Left lobe of liver (tissue), 2 donors: ENCODE measurements at places on chromosomes 4 and X. TPM values are rescaled to one million over a fixed set of nuclear protein-coding genes. Genes with fewer than 3 reads are reported as not detected.

DNA sequence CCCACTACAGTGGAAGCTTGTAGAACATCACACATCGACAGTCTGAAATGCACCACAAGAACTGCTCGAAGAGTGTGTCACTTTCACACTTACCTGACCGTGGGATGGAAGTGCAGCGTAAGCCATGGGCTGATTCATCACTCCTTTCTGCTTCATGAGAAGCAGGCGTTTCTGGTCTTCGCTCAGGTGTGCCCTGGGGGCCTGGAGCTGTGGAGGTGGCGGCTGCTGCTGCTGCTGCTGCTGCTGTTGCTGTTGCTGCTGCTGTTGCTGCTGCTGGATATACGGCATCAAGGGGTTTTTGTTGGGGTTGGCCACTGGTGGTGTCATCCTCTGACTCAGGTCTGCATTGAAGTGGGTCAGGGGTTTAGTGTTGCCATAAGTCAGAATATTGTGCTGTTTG, 223.6 kb downstream of the MGST2 start:
- no peak for DNase-seq

DNA sequence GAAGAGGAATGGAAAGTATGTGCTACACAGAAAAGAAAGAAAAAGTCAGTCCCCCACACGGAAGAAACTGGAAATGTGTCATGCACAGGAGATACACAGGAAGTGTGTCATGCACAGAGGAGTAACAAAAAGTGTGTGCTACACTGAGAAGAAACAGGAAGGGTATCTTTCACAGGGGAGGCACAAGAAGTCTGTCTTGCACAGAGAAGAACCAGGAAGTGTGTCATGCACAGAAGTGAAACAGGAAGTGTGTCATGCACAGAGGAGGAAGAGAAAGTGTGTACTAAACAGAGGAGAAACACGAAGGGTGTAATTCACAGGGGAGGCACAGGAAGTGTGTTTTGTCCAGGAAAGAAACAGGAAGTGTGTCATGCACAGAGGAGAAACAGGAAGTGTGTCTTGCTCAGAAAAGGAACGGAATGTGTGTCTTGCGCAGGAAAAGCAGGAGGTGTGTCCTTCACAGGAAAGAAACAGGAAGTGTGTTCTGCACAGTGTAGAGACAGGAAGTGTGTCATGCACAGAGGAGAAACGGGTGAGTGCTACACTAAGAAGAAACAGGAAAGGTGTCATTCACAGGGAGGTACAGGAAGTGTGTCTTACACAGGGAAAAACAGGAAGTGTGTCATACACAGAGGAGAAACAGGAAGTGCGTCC, 527.2 kb upstream of the PRKX start:
- DNase-seq = no peak

DNA sequence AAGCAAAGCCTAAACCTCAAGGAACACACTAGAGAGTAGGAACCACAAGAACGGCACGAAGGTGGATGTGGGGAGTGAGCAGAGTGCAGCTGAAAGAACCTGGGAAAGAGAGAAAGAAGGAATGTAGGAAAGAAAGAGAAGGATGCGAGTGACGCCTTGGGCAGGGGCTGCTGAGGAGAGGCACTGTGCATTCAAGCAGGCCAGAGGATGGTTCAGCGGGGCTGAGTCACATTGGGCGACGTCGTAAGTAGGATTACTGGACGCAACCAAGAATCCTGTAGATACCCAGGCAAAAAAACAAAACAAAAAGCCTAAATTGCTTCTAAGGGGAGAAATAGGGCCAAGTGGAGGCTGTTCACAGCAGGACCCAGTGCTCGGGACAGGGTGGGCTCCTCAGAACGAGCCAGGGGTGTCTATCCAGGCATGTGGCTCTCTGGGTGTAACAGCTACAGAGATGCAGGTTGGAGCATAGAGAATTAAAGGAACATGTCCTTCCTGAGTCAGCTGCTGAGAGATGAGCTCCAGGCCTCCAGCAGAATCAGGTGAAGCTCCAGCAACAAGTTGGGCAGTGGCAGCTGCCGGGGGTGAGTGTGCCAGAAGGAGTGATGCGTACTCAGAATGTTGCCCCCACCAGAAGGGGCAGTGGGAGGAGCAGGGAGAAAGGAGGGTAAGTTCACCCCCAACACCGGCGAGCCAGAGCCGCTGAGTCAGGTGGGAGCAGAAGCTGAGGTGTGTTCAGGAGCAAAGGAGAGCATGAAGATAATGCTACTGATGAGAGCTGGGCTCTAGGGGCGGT, 38.6 kb downstream of the NELFA start:
- no peak for DNase-seq

- DNase-seq = no peak
Measured at GRCh38 chr4:57312296-57312695, 202.1 kb upstream of the IGFBP7 start.

- peak; percentile 58 for DNase-seq
Measured at GRCh38 chr4:184475096-184475461, 729 bp upstream of the IRF2 start.

DNA sequence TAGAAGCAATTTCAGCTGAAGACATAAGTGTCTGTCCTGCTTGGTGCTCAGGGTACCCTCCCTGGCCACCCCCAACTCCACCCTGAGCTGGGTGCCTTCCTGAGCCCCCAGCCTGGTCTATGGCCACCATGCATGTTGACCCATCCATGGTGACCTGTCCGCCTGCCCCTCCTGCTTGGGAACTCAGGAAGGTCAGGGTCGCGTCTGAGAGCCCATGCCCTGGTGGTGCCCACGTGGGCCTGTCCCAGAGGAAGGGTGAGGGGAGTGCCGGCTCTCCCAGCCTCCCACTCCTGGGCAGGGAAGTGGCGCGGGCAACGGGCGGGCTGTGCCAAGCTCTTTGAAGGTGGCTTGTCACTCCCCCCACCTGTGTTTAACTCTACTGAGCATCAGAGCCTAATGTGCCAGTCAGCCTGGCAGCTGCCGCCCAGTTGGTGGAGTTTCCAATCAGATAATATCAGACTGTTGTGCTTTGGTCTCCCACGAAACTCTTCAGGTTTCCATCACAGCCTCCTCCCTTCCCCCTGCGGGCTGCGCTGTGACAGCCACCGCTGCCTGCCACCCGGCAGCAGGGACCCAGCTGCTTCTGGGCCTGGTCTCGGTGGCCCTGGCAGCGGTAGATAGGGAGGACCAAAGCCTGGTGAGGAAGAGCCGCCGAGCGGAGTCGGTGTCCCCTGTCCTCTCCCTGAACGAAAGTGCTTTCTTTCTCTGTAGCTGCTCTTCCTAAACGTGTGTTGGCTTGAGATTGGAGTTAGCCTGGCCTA, 4.8 kb downstream of the SH3BP2 start:
- DNase-seq = peak; percentile 71

Gene MTTP
- 103 TPM for total RNA-seq

GRCh38 chrX:20521222-20521621, 254.5 kb upstream of the RPS6KA3 start:
- no peak for DNase-seq

GRCh38 chr4:103050736-103051436, 25.7 kb downstream of the SLC9B2 start:
- DNase-seq = no peak

Gene NSG1
- 0.13 TPM for total RNA-seq

Gene TNMD
- not detected for total RNA-seq

Gene DDX53
- not detected for total RNA-seq

- DNase-seq = no peak
Measured at GRCh38 chr4:40564815-40565483, 64.7 kb downstream of the RBM47 start.

DNA sequence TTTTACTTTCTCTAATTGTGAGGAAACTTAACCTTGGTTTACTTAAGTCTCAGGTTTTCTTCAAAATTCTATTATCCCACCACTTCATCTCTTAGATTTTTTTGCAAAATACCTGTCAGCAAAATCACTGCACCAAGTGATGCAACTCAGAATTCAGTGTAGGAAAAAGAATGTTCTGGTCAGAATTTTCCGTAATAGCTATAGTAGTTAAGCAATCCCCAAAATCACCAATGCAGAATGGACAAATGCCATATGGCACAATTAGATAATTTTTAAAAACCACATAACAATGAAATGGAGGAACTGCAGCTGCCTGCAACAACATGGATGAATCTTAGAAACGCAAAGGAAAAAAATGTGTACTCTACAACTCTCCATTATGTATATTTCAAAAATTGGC, 373.1 kb downstream of the NAF1 start:
- no peak for DNase-seq

Gene SYTL5
- 2.4 TPM for total RNA-seq

GRCh38 chrX:20189171-20189570, 47.5 kb upstream of the EIF1AX start:
- no peak for DNase-seq

DNA sequence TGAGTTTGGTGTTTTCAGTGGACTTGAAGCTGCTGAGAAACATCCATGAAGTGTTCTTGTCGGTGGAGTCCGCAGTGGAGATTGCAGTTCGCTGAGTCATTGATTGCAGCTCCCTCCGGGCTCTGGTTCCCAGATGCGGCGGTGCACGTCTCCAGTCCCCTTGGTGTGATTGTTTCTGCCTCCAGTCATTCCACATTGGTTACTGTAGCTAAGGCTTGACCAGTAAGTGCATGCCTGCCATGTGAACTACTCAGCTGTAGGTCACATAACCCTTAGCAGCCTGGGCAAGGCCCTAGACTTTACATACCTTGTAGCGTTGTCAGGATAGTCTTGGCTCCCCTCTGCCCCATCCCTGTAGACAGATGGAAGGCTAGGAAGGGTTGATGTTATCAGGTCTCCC, 53.8 kb upstream of the CLCN4 start:
- DNase-seq = no peak

Gene SCML1
- 8.6 TPM for total RNA-seq

Gene TCP11X2
- total RNA-seq = not detected

DNA sequence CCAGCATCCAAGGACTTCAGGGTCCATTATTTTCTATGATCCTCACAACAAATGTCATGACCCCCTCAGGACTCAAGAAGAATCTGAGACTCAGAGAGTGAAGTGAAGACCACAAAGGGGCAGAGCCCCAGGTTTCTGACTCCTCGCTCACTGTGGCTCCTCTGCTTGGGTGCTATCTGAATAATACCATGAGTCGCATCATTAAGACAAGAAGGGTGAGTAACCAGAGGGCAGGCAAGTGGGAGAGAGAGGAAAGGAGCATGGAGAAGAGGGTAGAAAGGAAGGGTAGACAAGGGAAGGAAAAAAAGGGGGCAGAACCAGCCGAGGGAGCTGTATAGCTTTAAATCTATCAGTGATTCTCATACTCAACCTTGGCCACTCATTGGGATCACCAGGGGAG, 15.5 kb upstream of the HSD17B10 start:
- no peak for DNase-seq

- no peak for DNase-seq
Measured at GRCh38 chrX:47180346-47180745, 13.3 kb upstream of the UBA1 start.

DNA sequence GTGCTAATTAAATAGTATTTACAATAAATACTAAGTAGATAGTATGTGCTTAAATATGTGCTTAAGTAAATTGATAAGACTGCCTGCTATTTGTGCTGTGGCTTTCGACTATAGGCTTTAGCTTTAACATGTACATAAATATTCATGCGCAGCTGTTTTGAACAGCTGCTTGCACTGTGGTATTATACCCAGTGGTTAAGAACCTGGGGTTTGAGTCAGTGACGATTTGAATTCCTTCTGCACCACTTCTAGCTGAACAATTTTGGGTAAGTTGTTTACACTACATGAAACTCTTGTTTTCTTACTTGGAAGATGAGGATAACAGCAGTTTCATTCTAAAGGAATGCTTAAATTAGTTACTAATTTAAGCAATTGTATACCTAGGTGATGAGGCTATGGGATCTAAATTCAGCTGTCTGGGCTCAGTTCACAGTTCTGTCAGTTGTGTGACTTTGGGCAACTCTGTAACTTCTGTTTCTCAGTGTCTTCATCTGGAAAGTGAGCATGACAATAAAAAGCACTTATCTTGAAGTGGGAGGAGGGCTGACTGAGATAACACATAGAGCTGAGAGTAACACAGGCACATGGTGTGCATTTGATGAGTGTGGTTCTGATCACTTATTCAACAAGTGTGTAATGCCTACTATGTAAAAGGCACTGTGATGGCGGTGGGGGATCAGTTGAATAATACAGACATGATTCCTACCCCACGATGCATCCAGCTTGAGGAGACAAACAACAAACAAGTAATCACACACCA, 37.0 kb downstream of the HPGDS start:
- DNase-seq = no peak

Gene BANK1
- total RNA-seq = 0.10 TPM

DNA sequence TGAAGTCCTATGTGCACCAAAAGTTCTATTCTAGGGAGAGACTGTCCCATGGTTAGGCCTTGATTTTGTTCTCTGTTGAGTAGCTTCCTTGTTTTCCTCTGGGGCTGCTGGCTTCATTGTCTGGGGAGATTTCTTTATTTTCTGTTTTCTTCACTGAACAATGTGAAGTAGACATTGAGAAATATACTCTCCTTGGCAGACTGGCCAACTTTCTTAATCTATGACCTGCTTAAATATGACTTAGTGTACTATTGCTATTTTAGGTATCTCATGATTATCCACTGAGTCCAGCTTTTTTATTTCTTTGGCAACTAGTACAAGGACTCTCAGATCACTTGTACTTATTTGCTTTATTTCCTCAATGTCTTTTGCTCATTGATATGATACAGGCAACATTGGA, 1594.6 kb downstream of the ARAP2 start:
- no peak for DNase-seq

DNA sequence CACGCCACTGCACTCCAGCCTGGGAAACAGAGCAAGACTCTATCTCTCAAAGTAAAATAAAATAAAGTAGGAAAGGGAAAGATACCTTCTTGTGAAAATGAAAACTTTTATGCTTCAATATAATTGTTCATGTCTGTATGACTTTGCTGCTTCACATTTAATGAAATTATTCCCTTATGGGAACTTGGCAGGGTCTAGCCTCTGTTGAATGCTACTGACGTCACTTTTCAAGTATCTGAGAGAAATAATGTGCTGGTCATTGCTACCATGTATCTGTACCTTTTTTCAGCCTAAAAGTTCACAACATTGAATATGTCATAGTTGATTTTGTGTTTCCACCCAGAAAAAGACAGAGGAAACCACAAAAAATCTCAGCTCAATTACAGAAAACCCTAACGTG, 65.2 kb downstream of the PRDM5 start:
- DNase-seq = no peak

DNA sequence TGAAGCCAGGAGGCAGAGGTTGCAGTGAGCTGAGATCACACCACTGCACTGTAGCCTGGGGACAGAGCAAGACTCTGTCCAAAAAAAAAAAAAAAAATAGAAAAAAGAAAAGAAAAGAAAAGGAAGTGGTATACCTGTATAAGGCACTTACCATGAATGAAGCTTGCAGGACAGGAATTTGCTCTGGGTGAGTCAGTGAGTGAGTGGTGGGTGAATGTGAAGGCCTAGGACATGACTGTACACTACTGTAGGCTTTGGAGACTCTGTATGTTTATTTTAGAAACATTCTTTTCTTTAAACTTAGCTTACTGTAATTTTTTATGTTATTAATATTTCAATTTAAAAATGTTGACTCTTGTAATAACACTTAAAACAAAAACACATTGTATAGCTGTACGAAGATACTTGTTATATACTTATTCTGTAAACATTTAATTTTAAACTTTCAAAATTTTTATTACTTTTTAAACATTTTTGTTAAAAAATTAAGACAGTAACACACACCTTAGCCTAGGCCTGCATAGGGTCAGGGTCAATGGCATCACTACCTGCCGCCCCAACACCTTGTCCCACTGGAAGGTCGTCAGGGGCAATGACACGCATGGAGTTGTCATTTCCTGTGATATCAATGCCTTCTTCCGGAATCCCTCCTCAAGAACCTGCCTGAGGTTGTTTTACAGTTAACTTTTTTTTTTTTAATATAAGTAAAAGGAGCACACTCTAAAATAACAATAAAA, 78.7 kb downstream of the CLNK start:
- DNase-seq = no peak

GRCh38 chrX:70353514-70353913, 63.6 kb downstream of the KIF4A start:
- no peak for DNase-seq

- DNase-seq = no peak
Measured at GRCh38 chr4:52248820-52249219, 197.7 kb downstream of the SPATA18 start.
